ENCODE measurements at places on chromosomes 11 and 22. TPM values are rescaled to one million over a fixed set of nuclear protein-coding genes. Genes with fewer than 3 reads are reported as not detected.
A peak's percentile ranks its signal among the peaks of the same experiment; 100 is the strongest.

DNA sequence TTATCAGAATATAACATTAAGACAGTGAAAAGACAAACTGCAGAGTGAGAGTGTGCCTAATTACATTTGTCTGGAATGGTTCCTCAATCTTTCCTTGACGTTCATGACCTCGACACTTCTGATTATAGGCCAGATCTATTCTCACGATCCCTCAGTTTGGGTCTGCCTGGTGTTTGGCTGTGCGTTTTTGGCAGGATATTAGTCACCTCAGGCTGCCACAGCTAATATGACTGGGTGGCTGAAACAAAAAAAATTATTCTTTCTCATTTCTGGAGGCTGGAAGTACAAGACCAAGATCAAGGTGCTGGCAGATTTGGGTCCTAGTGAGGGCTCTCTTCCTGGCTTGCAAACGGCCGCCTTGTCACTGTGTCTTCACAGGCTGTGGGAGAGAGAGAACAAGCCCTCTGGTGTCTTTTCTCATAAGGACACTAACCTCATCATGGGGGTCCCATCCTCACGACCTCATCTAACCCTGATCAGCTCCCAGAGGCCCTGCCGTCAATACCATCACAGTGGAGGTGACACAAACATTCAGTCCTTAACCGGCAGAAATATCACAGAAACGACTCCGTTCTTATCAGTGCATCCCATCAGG lies 23.2 kb downstream of the IFITM10 start:
- DNase-seq: no peak

- no peak for DNase-seq
Measured at GRCh38 chr22:47013861-47014635, 251.6 kb downstream of the TBC1D22A start.

DNA sequence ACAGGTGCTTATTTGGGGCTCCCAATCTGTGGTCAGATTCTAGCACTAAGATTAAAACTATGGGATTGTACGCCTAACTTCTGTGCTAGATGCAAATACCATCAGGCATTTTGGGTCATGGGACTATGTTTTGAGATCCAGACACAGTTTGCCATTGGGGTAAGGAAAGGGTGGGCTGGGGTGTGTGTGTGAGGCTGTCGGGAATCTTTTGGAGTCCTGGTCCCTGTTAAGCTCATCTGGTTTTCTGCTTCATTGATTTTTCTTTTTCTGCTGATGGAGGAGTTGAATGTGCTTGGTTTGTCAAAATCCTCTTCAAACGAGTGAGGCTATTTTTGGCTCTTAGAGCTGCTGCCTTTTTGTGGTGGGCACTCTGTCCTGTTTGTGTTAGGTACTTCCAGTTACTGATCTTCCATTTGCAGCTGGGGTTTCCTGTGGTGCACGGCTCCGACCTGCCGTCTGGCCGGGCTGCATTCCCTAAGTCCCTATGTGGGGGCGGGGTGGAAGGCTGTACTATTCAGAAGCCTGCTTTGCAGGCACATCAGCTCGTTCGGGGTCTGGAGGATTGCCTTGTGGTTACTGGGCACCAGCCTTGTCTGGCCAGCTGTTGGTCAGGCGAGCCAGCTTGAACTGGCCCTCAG lies 2.9 kb downstream of the BCR start:
- DNase-seq: no peak

- DNase-seq: no peak
Measured at GRCh38 chr11:48165426-48165825, 51.2 kb upstream of the OR4B1 start.

- no peak for DNase-seq
Measured at GRCh38 chr11:94853836-94854235, 85.7 kb downstream of the AMOTL1 start.

DNA sequence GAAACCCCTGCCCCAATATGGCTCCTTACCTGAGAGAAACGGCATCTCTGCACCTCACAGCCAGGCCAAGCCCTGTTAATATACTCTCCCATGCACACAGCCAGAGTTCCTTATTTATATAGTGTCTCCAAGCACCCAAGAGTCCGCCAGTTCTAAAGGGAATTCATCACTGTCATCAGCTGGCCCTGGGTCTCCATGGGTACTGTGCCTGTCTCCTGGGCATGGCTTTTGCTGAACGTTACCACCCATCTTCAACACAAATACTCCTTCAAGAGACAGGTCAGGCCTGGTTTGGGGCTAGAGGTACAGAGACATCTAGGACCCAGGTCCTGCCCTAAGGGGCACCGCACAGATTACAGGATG lies 1.6 kb upstream of the ATG16L2 start:
- DNase-seq: no peak

- no peak for DNase-seq
Measured at GRCh38 chr11:80838153-80838552, 1397.3 kb upstream of the TENM4 start.

- DNase-seq: peak; percentile 78
Measured at GRCh38 chr11:13939961-13940906, 22.3 kb upstream of the SPON1 start.

DNA sequence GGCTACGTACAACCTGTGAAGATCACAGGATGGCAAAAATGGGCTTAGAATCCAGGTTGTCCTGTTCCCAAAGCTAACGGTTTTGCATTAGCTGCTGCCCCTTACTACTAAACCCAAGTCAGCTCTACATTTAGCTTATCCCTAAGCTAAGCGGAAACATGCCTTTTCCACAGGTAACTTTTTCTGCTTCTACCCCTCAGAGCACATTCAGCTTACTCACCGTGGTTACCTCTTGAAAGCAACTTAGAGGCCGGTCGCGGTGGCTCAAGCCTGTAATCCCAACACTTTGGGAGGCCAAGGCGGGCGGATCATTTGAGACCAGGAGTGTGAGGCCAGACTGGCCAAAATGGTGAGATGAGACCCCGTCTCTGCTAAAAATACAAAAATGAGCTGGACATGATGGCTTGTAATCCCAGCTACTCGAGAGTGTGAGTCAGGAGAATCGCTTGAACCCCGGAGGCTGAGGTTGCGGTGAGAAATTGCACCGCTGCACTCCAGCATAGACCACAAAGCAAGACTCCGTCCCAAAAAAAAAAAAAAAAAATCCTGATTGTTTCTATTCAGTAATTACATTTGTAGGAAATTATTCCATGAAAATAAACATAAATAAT lies 790 bp upstream of the TMEM41B start:
- DNase-seq: no peak

- no peak for DNase-seq
Measured at GRCh38 chr22:44526779-44527126, 28.7 kb upstream of the RTL6 start.

GRCh38 chr11:73980001-73980961 lies 2.4 kb downstream of the UCP2 start:
- DNase-seq: peak; percentile 90

DNA sequence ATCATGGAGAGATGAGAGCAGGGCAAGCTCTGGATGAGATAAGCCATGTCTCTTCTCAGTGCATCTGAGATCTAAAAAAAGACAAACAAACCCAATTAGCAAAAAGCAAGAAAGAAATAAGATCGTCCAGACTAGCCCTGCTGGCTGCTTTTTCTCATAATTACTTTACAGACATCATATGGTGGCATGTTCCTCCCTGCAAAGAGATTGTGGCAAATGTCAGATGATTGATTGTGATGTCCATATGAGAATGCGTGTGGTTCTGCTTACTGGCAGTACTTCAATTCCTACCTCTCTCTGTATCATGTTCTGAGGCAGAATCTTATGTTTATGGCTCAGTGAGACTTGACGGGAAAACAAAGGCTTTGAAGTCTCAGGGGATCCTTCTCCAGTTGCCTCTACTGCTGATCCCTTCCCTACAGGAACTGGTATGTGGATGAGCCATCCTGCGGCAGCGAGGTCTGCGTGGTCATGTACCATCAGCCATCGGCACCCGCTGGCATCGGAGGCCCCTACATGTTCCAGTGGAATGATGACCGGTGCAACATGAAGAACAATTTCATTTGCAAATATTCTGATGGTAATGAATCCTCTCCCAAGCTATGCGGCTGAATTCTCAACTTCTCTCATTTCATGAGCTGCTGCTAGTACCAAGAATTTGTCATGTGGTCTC lies 8.8 kb downstream of the LAYN start:
- DNase-seq: no peak

DNA sequence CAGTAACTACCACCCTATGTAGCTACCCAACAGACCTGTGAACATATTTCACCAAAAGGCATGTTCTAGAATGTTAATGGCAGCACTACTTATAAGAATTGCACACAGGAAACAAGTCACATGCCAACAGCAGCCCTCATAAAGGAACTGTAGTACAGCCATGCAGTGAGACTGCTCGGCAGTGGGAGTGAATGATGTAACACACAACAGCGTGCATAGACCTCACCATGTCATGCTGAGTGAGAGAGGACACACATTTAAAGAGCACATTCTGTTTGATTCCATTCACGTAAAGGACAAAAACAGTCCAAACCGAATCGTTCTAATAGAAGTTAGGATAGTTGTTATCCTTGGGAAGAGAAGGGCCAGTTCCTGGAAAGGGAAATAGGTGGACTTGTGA lies 27.2 kb upstream of the KIRREL3 start:
- DNase-seq: no peak

DNA sequence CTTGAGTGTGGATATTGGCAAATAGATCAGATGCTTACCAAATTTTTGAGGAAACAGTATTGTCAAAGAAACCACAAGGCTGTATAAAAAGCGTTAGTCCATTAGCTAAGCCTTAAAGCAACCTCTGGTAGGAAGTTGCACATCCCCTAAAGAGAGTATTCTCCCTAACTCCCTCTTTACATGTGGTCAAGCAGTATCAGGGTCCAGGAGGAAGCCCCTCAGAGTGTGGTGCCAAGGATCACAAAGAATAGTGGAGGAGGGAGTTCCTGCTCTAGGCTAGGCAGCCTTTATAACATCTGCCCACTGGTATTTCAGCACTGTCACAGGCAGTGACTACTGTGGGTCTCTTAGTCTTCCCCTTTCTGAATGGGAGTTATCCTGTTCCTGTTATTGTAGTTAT lies 18.8 kb upstream of the AMPD3 start:
- DNase-seq: no peak

DNA sequence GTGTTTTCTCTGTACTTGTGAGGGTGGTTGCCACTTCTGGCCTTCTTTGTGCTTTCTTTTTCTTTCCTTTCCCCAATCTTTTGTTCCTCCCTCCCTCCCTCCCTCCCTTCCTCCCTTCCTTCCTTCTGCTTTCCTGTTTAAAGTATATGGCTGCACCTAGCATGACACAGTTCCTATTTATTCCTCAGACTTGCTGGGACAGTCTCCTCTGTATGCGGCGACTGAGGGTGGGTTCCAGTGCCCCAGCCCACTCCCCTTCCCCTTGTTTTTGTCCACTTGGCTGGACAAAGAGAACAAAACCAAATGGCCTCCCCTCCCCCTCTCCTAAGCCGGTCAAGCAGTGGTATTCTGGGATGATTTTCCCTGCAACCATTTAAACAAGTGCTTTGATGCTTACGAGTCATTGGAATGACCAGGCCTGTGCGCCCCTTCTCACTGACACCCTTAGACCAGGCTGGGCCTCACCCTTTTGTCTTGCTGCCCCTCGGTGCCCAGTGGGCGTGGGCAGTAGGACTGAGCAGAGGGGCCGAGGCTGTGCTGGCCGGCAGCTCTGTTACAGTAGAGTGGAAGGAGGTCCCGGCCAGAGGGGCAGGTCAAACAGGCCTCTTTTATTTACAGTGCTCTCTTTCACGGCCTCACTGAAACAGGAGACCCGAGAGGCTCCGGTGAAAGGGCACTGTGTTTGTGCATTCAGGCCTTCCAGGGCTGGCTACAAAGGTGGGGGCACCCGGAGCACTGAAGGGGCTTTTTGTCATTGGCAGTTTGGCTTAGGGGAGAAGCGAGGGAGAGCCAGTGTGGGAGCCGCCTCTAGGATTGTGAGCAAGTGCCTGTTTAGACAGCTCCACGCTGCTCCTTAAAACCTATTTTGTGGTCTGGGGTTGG lies 32.2 kb downstream of the ZBTB16 start:
- DNase-seq: no peak

- DNase-seq: no peak
Measured at GRCh38 chr22:35337932-35338331, 38.2 kb downstream of the TOM1 start.

DNA sequence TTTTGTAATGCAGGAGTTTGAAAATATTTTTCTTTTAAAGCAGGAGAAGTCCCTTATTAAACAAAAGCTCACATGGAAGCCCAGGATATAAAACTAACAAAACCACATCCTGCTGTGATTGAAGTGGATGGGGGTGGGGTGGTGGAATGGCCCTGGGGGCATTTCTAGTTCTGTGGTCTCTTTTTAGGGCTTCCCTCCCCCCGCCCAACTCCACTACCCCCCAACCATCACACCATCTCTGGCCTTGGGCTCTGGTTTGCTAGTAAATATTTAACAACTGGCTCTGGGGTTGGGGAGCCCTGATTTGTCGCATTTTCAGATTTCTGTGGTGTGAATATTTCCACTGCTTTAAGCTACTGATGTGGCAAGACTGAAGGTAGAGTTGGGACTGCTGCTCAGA lies 279.6 kb upstream of the PLET1 start:
- DNase-seq: no peak

GRCh38 chr11:102426000-102426399 lies 26.6 kb downstream of the TMEM123 start:
- no peak for DNase-seq

GRCh38 chr22:19022755-19023154 lies 86.7 kb upstream of the PRODH start:
- peak; percentile 23 for DNase-seq

DNA sequence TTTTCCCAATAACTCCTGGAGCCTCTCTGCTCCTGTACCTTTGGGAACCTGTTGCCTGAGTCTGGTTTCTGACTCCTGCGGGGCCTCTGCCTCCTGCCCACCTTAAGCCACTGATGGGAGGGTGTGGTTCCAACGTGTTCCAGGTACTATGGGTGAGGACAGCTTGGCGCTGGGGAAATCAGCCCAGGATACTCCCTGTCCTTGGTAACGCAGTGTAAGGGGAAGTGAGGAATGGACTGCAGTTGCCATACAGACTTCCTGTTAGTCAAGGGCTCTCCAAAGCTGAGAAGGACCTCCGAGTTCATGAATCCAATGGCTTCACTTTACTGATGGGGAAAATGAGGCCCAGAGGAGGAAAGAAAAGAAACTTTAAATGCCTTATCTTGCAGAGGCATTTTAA lies 1.2 kb upstream of the MARK2 start:
- DNase-seq: no peak

GRCh38 chr11:73314117-73314961 lies 6.3 kb downstream of the ARHGEF17 start:
- DNase-seq: no peak

GRCh38 chr11:43573233-43573632 lies 107.3 kb upstream of the HSD17B12 start:
- DNase-seq: no peak

- DNase-seq: no peak
Measured at GRCh38 chr11:104858882-104859775, 39.1 kb downstream of the CASP12 start.

- DNase-seq: no peak
Measured at GRCh38 chr22:30362651-30363281, 6.0 kb downstream of the CCDC157 start.

GRCh38 chr11:111908639-111909305 lies 2.8 kb downstream of the CRYAB start:
- DNase-seq: no peak

GRCh38 chr11:77174559-77174958 lies 46.5 kb downstream of the MYO7A start:
- DNase-seq: no peak

ARHGEF12 gene
- polyA plus RNA-seq: 0.80 TPM

OR8G5 gene
- polyA plus RNA-seq: not detected

USH1C gene
- not detected for polyA plus RNA-seq

OR6A2 gene
- polyA plus RNA-seq: not detected

CRYBA4 gene
- polyA plus RNA-seq: not detected

IL10RA gene
- polyA plus RNA-seq: 468 TPM

TMPRSS4 gene
- polyA plus RNA-seq: not detected

POU2AF1 gene
- polyA plus RNA-seq: 2.0 TPM

DRD2 gene
- polyA plus RNA-seq: not detected

FAM76B gene
- 10.3 TPM for polyA plus RNA-seq
